GF-D8 (cell line): ENCODE measurements at places on chromosomes 2 and 18.

DNA sequence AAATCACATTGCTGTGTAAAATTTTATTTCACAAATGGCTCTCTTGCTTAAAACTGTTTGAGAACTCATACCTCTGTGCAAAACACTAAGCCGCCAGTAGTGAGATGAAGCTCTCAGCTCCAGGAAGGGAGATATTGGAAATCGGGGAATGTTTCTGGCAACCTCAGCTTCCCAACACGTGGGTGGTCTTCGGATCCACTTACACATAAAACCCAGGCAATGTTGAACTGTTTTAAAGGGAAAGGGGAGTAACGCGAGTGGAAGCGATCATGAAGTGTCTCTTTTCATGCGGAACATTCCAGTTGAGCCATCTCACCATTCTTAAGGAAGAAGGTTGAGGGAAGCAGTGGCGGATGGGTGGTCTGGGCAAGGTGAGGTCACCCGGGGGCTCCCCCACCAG lies 136.8 kb downstream of the ASB1 start:
- no peak for DNase-seq

- DNase-seq = no peak
Measured at GRCh38 chr2:236976266-236977062, 109.2 kb upstream of the COPS8 start.

DNA sequence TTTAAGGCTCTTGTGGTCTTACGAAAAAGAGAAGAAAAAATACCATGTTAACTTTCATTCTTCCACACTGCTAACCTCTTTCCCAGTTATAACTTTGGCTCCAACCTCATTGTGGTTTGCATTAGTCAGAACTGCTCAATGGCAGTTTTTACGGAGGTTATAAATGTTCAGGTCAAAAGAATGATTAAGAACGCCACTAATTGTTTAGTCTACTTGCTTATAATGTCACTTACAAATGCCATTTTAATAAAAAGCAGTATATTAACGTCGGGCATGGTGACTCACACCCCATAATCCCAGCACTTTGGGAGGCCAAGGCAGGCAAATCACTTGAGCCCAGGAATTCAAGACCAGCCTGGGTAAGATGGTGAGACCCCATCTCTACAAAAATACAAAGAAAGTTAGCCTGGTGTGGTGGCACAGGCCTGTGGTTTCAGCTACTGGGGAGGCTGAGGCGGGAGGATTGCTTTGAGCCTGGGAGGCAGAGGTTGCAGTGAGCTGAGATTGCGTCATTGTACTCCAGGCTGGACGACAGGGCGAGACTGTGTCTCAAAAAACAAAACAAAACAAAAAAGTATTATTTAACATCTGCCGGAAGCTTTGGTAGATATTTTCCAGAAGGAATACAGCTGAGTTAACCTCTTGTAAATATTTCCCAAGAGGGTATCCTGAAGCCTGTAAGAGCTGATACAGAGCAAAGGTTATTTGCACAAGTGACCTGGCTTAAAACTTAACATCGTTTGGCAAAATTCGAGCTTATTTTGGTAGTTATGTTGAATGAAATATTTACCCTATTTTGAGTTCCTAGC lies 5.1 kb downstream of the AGPS start:
- DNase-seq = no peak

- DNase-seq = no peak
Measured at GRCh38 chr18:45336448-45336847, 278.8 kb upstream of the SLC14A2 start.

DNA sequence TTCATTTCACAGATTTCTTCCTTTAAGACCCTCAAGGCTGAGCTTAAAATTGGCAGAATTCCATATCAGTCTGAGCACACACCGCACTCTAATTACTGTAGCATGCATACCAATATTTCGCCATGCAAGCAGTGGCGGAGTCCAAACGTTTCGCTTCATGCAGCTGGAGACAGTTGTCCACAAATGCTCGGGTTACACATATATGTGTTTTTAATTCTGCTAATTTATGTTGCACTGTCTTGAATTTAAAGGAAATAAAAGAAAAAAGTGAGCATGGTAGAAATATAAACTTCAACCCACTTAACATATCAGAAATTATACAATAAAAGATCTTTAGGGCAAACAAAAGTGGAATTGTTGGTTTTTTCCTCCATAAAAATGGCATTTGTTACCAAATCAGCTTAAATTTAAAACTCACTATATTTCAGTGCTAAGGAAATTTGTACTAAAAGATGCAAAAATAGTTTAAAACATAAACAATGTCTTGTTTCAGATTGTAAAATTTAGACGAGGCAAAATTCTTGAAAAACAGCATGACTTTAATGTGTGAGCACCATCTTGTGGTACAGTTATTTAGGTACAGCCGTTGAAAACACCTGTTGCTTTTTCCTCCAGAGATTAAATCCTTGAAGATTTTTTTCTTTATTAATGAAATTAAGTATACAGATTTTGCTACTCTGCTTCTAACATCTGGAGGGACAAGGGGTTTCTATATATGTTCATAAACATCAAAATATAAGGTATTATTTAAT lies 24.1 kb upstream of the KANSL1L start:
- peak; percentile 64 for DNase-seq

DNA sequence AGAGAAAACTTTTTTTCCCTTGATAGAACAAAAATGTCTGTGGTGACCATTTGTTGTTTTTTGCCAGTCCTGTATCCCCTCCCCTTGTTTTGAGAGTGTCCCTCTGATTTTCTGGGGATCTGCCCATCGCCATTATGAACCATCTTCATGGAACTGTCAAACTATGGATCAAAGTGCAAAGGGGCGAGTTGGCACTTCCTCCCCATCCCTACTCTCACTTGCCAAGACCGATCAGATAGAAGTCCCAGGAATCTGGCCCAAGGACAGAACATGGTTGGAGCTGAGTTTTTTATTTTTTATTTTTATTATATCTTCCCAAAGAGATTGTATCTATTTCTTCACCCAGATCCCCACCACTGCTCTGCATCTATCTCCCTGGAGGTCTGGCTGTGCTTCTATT lies 221.4 kb downstream of the IKZF2 start:
- DNase-seq = no peak

DNA sequence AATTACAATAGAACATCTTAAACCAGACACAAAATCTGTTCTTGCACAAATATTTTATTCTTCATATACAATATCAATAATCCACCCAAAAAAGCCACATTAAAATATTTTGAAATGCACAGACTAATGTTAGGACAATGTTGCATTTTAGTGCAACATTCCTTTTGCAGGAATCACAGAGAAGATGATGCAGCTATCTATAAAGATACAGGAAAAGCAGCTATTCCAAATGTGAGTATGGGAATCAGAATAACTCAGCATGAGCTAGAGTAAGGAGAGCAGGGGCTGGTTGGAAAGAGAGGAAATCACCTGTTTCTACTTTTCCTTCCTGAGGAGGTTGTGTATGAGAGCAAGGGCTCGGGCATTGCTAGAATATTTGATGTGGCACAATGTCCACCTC lies 4.8 kb downstream of the C2orf66 start:
- DNase-seq = no peak

DNA sequence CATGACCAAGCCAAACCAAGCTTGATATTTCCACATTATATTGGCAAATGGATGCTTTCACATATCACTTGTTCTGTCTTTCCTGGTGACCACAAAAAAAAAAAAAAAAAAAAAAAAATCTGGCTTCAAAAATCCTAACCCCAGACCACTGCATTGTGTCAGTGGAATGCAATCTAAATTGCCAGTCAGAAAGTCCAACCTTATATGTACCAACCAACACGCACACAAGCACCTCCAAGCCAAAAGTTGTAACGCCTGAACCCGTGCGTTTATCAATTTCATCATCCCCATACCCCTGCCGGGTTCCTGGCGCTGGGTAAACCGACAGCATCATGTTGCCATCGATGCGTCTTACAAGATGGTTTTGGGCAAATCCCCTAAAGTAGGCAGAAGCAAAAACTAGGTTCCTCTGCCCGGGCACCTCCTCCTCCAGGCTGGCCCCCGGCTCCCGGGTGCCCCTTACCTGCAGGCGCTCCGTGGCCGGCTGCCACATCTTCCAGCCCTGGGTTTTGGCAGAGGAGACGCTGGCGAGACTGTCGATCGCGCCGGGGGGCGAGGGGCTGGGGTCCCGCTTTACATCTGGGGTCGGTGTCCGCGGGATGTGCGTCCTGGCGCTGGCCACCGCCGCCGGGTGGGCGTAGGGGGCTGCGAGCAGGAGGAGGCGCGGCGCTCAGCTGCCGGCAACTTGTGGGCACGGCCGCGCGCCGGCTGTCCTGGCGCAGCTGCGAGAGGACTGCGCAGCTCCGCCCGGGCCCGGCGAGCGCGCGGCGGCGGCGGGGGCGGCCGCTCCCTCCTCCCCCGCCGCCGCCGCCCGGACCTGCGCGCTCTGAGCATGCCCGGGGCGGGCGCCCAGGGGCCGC lies at the start of gene PID1:
Gene PID1 (minus strand): TSS at position 737 of the 860 bp plus-strand sequence. CDS start 244 bp downstream, at position 493.
- DNase-seq = no peak

DNA sequence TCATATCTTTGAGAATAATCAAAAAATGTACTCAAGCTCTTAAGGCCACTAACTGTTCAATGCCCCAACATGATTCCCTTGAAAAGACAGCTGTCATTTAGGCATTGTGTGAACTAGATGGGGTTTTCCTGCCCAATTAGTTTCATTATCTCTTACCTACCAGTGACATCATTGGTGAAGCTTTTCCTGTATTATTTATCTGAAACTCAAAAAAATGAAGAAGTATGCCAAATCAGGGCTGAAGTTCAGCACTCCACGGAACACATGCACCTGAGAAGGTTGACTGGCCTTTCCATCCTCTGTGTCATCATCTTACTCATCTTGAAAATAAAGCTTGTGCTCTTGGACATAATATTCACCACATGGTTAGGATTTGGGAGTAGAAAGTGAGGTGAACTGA lies 126.4 kb downstream of the TXNL1 start:
- DNase-seq = no peak

DNA sequence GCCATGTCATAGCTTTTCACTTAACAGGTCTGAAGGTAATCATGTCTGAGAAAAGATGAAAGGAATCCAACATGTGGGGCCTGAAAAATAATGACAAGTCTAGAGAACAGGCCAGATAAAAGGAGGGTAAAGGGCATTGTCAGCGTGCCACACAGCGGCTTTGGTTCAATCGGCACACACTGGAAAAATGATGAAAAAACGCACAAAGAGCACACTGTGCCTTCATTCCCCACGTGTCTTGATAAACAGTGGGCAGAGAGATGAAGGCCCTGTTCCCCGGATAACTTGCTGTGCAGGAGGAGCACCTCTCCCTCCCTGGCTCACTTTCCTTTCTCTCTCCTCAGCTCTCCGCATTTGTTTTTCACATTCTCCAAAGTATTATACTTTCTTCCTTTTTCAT lies 766.3 kb downstream of the TDRD15 start:
- no peak for DNase-seq

DNA sequence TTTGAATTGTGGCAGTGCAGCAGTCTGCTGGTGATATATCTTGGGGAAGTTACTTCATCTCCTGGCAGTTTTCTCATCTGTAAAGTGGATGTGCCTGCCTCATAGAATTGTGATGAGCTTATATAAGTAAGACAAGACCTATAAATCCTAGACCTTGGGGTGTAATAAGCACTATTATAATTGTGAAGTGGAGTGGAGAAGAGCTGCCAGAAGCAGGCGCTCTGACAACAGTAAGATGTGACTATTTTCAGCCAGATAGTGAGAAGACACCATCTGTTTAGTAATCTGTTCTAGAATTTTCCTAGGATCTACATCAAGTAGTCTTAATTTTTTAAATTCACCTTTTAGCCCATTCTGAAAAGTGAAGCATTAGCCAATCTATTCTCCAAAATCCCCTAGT lies 85.6 kb upstream of the TSPYL6 start:
- DNase-seq = no peak

DNA sequence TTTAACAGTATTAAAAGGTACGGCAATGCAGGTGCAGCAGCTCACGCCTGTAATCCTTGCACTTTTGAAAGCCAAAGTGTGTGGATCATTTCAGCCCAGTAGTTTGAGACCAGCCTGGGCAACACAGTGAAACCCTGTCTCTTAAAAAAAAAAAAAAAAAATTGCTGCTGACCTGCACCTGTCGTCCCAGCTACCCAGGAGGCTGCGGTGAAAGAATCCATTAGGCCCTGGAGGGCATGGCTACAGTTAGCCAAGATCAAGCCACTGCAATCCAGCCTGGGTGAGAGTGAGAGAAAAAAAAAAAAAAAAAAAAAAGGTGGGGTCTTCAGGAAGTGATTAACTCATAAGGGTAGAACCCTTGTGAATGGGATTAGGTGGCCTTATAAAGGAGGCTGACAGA lies 12.8 kb downstream of the CUL3 start:
- no peak for DNase-seq

DNA sequence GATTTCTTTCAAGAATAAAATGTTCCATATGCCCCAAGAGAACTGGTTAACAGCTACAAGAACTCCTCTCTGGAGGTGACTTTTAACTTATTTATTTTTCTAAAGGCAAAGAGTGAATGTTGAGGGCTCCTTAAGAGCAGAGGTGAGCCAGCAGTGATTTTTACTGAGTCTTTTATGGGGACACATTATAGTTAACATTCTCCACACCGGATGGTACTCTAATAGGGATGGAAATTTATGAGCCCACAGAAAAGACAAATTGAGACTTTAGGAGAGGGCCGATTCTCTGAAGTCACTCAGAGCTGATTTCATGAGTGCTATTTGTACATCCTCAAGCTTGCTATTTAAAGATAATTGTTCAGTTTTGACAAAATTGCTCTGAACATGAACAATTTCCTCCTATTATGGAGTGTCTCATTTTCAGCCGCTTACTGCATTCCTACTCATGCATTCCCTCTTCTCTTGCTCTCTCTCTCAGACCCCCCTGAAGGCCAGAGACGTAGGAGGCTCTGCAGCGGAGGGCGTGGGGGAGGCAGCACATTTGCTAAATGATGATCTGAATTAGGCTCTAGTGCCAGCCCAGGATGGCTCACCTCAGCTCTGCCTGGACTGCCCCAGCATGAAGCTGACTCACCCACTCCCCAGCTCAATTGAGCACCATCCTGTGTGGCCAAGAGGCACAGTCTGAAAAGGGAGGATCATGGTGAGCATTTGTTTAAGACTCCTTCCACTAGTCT lies 5.9 kb upstream of the RPL37A start:
- DNase-seq = no peak

DNA sequence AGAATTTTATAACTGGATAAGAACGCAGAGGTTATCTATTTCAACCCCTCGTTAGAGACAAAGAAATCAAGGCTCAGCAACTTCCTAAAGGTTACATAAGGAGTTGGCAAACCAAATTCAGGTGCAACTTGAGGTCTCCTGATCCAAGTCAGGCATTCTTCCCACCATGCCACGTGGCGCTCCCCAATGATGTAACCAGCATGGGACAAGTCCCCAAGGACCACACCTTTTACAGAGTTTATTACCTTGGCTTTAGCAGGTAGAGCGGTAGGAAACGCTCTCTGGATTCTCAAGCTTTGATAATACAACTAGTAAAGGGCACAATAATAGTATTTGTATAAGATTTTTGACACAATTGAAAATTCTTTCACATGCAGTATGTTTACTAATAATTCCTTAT lies 26.7 kb upstream of the MBOAT2 start:
- no peak for DNase-seq

DNA sequence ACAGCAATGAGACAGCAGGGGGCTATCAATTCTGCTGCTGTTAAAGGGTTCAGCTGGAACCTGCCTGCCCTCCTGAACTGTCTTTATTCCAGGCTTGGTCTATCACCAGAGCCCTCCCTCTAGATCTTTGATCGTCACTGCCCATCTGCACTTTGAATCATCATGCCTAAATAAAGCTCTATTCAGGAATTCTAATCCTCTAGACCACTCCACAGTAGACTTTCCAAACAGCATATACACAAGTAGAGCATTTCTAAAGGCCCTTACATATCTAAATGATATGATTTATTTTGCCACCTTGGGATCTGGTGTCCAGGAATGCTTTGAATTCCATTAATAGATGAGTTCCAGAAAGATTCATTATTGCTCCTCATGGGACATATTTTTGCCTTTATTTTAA lies 542.1 kb upstream of the SYT4 start:
- DNase-seq = no peak
